ENCODE measurements at places on chromosomes 5 and 9.

DNA sequence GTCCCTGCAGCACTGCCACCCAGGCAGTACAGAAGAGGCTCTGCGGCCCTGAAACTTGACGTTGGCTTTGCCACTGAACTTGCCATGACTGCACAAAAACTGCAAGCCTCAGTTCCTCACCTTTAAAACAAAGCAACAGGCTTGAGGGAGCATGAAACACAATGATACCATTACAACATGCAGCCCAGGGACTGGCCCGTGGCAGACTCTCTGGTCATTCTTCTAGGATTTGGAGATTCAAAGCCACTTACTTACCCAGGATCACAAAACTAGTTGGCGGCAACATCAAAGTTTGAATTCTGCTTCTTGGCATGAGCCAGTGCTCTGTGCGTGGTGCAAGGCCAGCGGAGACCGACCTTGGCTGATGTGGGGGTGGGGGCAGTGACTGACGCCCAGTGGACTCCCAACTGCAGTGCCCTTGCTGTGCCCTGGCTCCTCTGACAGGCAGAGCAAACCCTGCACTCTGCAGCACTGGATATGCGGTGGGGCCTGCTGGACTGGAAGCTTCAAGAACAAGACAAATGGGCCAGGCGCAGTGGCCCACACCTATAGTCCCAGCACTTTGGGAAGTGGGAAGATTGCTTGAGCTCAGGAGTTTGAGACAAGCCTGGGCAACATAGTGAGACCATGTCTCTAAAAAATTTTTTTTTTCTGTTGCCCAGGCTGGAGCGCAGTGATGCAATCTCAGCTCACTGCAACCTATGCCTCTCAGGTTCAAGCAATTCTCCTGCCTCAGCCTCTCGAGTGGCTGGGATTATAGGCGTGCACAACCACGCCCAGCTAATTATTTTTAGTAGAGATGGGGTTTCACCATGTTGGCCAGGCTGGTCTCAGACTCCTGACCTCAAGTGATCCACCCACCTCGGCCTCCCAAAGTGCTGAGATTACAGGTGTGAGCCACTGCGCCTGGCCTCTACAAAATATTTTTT, 18.9 kb downstream of the SQSTM1 start:
- no peak for DNase-seq

DNA sequence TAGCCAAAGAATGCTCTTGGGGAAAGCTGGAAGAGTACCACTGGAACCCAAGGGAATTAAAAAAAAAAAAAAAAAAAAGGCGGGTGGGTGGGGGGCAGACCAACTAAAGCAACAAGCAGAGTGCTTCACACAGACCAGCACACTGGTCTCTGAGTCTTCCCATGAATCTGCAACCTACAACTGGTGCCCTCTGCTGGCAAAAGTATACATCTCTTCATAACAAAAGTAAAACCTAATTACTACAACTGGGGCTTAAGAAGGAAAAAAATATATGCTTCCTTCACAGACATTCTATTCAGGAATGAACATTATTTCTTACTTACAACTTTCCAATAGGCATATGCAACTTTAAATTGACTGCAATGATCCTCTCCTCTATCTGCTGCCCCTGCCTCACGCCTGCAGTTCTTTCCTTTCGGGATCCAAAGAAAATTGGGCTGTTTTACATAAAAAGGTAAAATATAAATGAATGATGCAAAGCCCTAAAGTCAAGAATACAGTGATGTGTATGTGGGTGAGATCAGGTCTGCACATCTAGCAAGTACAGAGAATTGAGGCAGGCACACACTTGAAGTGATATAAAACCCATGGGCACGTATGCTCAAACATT, 7.2 kb upstream of the KLHL3 start:
- no peak for DNase-seq

- DNase-seq: no peak
Observed at GRCh38 chr9:70406434-70406862, 8.0 kb downstream of the KLF9 start.

GRCh38 chr5:155091768-155092717, 78.5 kb downstream of the KIF4B start:
- DNase-seq: no peak

All from left renal cortex interstitium (tissue), 4 donors.